Activated CD8-positive, alpha-beta T cell treated with anti-CD3 and anti-CD28 coated beads for 36 hours (primary cell): ENCODE measurements at places on chromosomes 13 and 19. TPM values are rescaled to one million over a fixed set of nuclear protein-coding genes. Genes with fewer than 3 reads are reported as not detected.

- no peak overlapping the region for H3K27ac ChIP-seq
- no peaks in the 10 kb centered on the region for H3K4me1 ChIP-seq
- H3K27me3 ChIP-seq, result peaks cover 51% of the 10 kb centered on the region
- H3K36me3 ChIP-seq, result no peaks in the 10 kb centered on the region
Measured at GRCh38 chr13:110392510-110393240, 85.6 kb downstream of the COL4A2 start.

DNA sequence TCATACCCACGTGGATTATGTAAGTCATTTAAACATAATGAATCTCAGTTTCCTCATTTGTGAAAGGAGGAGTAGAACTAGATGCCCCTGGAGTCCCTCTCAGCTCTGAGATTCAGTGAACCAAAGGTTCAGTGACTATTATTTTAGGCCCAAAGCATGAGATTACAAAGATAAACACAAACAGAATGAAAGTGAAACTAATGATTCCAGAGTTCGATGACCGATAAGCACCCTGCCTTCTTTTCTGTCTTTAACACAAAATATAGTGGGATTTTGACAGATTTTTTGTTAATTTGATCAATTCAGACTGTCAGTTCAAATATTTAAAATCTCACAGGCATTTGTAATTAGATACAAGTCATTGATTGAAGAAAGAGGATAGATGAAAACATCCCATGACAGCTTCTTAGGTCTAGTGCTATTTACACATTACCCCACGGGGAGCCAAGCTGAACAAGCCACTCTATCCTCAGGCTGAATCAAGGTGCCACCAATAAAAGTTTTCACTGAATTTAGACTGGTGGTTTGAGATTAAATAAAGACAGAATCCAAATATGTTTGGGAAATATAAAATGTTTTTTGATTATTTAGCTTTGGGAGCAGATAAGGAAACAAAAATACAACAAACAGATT is 64.6 kb upstream of the RAP2A start:
- no peak for DNase-seq
- H3K36me3 ChIP-seq, result peaks cover 8% of the 10 kb centered on the region
- peak overlapping the region; percentile 66 for H3K4me3 ChIP-seq
- peak overlapping the region; percentile 62 for H3K27ac ChIP-seq
- peaks cover 14% of the 10 kb centered on the region for H3K4me1 ChIP-seq
- no peaks in the 10 kb centered on the region for H3K27me3 ChIP-seq

DNA sequence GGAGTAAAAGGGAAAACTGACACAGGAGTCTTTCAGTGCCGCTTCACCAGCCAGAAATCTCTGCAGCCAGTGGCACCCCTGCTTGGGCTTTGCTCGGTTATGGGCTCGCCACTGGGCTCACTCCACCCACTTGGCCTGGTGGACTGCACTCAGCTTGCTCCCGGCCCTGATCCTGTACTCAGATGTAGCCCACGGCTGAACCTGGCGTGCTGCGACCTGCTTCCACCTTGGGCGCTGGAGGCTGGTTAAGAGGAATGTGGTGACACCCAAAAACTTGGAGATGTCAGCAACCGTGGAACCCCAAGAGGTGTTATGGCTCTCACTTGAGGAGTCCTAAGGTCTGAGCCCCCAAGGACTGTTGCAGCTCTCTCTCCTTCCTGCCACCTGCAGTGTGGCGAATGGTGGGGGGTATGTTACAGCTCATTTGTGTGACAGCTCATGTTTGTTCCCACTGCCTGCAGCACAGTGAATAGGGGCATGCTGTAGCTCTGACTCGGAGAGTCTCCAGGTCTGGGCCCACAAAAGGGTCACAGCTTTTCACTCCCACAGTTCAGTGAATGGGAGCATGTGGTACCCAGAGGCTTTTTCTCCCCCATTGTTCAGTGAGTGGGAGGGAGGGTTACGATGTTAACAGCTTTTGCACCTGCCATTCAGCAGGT is 1124.5 kb upstream of the ATXN8OS start:
- H3K36me3 ChIP-seq, result no peaks in the 10 kb centered on the region
- no peaks in the 10 kb centered on the region for H3K27me3 ChIP-seq
- H3K27ac ChIP-seq, result no peak overlapping the region
- no peaks in the 10 kb centered on the region for H3K4me1 ChIP-seq

- H3K27ac ChIP-seq, result no peak overlapping the region
- H3K36me3 ChIP-seq, result no peaks in the 10 kb centered on the region
- DNase-seq, result no peak
- H3K27me3 ChIP-seq, result peaks cover 14% of the 10 kb centered on the region
- no peaks in the 10 kb centered on the region for H3K4me1 ChIP-seq
- no peak overlapping the region for H3K4me3 ChIP-seq
Measured at GRCh38 chr13:110331362-110331761, 24.3 kb downstream of the COL4A2 start.

- no peak overlapping the region for H3K4me3 ChIP-seq
- no peak overlapping the region for H3K27ac ChIP-seq
- H3K36me3 ChIP-seq, result peaks cover 14% of the 10 kb centered on the region
Measured at GRCh38 chr19:23789246-23789645, 30.6 kb upstream of the ZNF681 start.

DNA sequence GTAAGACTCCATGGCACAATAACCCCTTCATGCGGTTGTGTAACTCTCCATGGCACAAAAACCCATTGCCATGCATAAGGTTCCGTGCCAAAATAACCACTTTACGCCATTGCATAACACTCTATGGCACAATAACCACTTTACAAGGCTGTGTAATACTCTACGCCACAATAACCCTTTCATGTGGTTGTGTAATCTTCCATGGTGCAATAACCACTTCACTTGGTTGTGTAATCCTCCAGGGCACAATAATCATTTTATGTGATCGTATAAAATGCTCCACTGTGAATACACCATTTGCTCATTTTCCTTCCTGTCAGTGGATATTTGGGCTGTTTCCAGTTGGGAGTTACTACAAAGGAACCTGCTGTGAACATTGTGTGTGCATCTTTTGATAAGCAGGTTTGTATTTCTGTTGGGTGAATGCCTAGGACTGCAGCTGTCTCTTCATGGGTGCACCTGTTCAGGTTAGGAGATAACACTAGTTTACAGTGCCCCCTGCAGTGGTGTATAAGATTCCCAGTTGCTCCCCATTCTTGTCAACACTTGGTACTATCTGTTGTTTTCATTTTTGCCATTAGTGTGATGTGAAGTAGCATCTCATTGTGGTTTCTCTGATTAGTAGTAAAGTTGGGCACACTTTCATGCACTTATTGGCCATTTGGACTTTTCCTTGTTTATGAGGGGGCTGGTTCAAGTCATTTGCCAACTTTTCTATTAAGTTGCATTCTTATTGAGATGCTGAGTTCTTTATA is 21.1 kb upstream of the ZSCAN18 start:
- H3K36me3 ChIP-seq, result peaks cover 45% of the 10 kb centered on the region
- H3K27ac ChIP-seq, result no peak overlapping the region
- no peak overlapping the region for H3K4me3 ChIP-seq

DNA sequence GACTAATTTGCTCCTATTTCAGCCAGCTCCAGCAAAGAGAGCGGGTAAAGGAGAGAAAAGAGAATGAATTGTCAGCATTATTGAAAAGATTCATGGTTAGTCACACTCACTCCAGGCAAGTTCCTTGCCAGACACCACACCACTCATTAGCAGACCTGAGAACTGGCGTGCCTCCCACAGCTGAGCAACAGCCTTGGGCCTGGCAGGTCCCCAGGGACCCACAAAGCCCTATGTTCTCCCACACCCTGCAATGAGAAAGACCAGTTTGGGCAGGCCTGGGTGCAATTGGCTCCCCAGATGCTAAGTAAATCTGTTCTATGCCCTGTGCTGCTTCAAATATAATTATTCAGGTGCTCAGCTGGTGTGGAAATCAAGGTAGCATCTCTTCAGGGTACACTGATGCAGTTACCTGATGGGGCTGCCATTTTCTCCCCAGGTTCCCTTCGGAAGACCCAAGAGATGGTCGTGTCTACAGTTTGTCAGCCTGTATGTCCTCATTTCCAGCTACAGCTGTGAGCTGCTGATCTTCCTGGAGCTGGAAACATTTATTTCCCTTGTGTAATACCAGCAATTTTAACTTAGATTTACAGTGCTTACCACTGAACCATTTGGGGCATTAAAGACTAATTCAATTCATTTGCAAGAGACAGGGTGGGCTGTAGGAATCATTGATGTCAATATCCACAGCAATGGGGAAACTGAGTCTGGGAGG is 405.0 kb downstream of the COG6 start:
- peak; percentile 46 for DNase-seq
- H3K27ac ChIP-seq, result no peak overlapping the region
- peaks cover 32% of the 10 kb centered on the region for H3K4me1 ChIP-seq
- H3K36me3 ChIP-seq, result no peaks in the 10 kb centered on the region
- H3K4me3 ChIP-seq, result no peak overlapping the region
- H3K27me3 ChIP-seq, result peaks cover 2% of the 10 kb centered on the region

DNA sequence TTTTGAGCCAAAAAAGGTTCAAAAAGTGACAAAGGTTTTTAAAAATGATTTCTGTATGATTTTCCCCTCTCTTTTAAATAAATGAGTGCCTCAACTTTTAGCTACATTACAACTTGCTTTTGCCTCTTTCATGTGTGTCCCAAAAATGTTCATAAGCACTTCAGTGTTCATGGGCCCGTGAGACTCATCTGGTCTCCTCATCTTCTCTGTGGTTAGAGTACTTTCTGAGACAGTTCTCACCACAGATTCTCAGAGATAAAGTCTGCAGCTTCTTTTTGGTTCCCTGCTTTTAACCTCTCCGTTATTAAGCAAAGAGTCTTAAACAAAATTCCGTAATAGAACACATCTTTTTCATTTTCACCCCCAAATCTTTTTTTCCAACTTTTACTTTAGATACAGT is 156.9 kb downstream of the DLEU7 start:
- no peak overlapping the region for H3K4me3 ChIP-seq
- H3K27me3 ChIP-seq, result no peaks in the 10 kb centered on the region
- H3K27ac ChIP-seq, result no peak overlapping the region
- no peaks in the 10 kb centered on the region for H3K36me3 ChIP-seq
- DNase-seq, result no peak

- H3K27ac ChIP-seq, result peak overlapping the region; percentile 98
- no peak for DNase-seq
- peaks cover 51% of the 10 kb centered on the region for H3K4me1 ChIP-seq
- peaks cover 48% of the 10 kb centered on the region for H3K36me3 ChIP-seq
Measured at GRCh38 chr19:44754750-44755080, 6.2 kb downstream of the BCL3 start.

- no peaks in the 10 kb centered on the region for H3K36me3 ChIP-seq
- no peak overlapping the region for H3K27ac ChIP-seq
- peaks cover 12% of the 10 kb centered on the region for H3K27me3 ChIP-seq
- DNase-seq, result no peak
Measured at GRCh38 chr13:78829821-78830220, 170.9 kb upstream of the OBI1 start.

GRCh38 chr19:6241680-6242377 is 37.9 kb downstream of the MLLT1 start:
- no peak for DNase-seq
- peaks cover 45% of the 10 kb centered on the region for H3K4me1 ChIP-seq
- no peak overlapping the region for H3K27ac ChIP-seq
- H3K4me3 ChIP-seq, result no peak overlapping the region
- no peaks in the 10 kb centered on the region for H3K27me3 ChIP-seq

DNA sequence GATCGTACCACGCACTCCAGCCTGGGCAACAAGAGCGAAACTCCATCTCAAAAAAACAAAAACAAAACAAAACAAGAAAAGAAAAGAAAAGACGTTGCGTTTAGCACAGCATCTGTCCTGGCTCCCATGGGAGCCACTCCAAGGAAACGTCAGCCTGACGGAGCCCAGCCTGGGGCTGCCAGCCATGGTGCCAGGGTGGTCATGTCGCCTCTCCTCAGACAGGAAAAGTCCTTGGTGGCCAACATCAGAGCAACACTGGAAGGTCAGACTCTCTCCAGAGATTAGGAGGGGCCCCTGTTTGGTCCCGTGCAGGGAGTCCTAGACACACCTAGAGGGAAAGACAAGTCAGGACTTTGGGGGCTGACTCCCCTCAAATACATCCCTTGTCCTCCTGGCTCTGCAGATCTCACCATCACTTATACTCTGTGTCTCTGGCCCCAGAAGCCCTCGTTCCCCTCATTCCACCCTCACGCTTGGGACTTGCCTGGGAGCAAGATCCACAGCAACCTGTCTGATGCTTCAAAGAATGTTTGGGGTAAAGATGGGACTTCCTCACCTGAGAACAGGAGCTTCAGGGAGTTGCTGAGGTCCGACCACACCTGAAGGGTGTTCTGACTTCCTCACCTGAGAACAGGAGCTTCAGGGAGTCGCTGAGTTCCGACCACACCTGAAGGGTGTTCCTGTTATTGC is 9.3 kb downstream of the LILRA4 start:
- peaks cover 16% of the 10 kb centered on the region for H3K4me1 ChIP-seq
- H3K4me3 ChIP-seq, result no peak overlapping the region

- no peak overlapping the region for H3K4me3 ChIP-seq
- H3K36me3 ChIP-seq, result no peaks in the 10 kb centered on the region
- no peak overlapping the region for H3K27ac ChIP-seq
- no peak for DNase-seq
Measured at GRCh38 chr13:76020421-76020955, 384.4 kb downstream of the LMO7 start.

- no peaks in the 10 kb centered on the region for H3K27me3 ChIP-seq
- peaks cover 38% of the 10 kb centered on the region for H3K4me1 ChIP-seq
- DNase-seq, result no peak
Measured at GRCh38 chr19:2270157-2270422, 11.9 kb downstream of the PEAK3 start.

DNA sequence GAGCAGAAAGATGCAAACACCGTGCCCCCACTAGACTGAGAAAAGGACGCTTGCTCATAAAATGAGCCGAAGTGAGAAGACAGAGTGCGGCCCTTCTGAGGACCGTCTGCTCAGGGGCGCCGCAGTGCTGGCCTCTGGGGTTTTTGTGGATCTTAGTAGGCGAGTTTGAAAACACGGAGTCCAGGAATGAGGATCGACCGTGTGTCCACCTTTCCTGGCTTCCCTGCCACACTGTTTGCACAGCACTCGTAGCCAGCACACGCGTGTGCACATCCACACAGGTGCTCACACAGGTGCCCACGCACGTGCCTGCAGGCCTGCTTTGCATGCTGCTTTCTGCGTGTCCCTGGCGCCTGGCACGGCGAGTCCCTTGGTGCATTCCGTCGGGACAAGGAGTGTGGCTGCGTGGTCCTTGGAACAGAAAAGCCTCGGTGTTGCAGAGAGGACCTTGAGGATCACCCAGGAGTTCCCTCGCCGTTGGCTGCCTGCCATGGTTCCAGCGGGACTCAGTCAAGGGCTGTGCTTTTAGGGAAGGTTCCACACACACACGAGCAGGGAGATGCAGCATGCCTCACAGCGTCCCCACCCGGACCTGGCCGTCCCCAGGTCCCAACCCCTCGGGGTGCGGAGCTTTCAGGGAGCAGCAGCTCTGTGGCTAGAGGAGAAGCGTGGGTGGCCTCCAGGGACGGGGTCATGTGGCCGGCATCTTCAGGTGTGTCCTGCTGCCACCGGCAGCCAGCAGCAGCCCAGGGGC is 10.1 kb upstream of the ZNF554 start:
- H3K27ac ChIP-seq, result no peak overlapping the region
- no peak for DNase-seq
- no peaks in the 10 kb centered on the region for H3K4me1 ChIP-seq
- H3K27me3 ChIP-seq, result no peaks in the 10 kb centered on the region
- H3K4me3 ChIP-seq, result no peak overlapping the region

Gene ZGLP1
- total RNA-seq, result 3.2 TPM

Gene MAP4K1
- 174 TPM for total RNA-seq

Gene NCR1
- 0.68 TPM for total RNA-seq

Gene NLRP13
- total RNA-seq, result not detected
